ENCODE measurements at places on chromosomes 11 and 22. TPM values are rescaled to one million over a fixed set of nuclear protein-coding genes. Genes with fewer than 3 reads are reported as not detected.

Gene POU2AF1
- polyA plus RNA-seq: not detected

Gene NOX4
- 4.7 TPM for polyA plus RNA-seq

Gene IGLL1
- polyA plus RNA-seq: not detected

Gene WNT7B
- not detected for polyA plus RNA-seq

Gene GAL3ST1
- polyA plus RNA-seq: 0.75 TPM

Gene CRYAB
- polyA plus RNA-seq: 9,689 TPM

Gene NCR3LG1
- polyA plus RNA-seq: 0.75 TPM

Gene OR51B5
- 0.14 TPM for polyA plus RNA-seq

Gene TENM4
- 0.41 TPM for polyA plus RNA-seq

- DNase-seq: peak; percentile 33
Observed at GRCh38 chr22:49099496-49100124, 728.1 kb downstream of the BRD1 start.

DNA sequence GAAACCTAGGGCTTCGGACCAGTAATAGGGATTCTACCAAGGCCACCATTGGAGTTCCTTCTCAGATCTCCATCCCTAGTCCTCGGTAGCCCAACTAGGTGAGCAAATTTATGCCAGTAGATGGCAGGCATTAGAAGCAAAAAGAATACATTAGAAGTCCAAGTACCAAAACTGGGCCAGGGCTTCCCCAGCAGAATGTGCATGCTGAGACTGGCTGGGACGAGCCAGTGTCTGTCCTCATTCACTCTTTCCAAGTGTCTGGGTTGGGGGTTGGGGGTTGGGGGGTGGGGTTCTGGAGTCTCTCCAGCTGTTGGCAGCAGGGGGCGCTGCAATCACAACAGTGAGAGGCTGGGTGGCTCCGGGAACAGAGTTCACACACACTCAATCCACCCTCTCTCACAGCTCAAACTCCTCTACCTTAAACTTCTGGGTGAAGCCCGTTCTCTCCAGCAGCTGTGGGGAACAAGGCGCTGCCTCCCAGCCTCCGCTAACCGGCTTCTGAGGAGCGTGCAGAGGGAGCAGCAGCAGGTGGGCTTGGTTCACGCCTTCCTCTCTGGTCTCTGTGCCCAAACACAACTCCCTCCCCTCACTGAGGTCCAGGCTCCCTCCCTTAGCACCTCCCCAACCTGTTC is 57.5 kb downstream of the BTG4 start:
- no peak for DNase-seq

- no peak for DNase-seq
Observed at GRCh38 chr11:118086913-118087768, at the start of gene SMIM35. TSS of gene SMIM35 (minus strand) at chr11:118086963. CDS start at chr11:118086757, 206 bp downstream.

- no peak for DNase-seq
Observed at GRCh38 chr11:63564056-63564774, 1.0 kb upstream of the PLAAT2 start.

DNA sequence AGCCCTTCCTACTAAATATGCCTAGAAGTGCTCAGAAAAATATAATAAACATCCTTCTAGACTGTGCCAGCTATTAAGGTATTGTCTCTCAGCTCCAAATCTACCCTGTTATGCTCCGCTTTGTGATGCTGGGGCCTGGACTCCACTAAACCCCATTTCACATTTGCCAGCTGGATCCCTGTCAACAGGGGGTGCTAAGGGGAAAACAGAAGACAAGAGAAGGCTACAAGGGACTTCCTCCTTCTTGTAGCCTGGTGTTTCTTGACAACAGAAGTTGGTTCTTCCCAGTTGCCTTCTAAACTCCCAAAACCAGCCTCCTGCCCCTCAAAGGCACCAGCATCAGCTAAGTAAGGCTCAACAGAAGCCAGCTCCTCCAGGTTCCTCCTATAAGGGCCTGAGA is 5.2 kb downstream of the NUMA1 start:
- DNase-seq: no peak

GRCh38 chr22:42648368-42649245 is 585 bp downstream of the CYB5R3 start:
- peak; percentile 74 for DNase-seq

DNA sequence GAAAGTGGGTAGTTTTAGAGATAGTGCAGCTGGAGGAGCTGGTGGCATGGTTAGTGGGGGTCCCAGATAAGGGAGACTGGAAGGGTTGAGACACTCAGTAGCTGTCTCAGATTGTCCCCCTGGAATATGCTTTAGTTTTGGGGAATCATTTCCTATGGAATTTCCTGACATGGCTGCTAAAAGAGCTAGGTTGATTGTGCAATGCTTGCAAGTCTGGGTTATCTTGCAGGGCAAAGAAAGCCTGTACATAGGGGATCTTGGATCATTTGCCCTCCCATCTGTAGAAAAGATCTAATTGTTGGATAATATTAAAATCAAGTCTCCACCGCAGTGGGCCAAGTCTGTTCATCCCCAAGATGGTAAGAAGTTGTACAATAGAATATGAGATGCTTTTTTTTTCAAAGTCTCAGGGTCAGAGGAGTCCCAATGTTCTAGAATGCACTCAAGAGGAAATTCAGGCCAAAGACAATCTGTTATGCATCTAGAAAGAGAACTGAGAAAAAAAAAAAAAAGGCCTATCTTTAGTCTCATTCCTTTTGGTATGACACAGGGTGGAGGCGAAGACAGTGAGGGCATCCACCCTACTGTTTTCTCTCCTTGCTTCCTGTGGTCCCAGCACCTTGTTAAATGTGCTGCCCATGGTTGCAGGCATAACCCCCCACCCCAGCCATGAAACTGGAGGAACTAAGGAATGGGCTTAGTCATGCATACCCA is 20.2 kb downstream of the MS4A6E start:
- no peak for DNase-seq

DNA sequence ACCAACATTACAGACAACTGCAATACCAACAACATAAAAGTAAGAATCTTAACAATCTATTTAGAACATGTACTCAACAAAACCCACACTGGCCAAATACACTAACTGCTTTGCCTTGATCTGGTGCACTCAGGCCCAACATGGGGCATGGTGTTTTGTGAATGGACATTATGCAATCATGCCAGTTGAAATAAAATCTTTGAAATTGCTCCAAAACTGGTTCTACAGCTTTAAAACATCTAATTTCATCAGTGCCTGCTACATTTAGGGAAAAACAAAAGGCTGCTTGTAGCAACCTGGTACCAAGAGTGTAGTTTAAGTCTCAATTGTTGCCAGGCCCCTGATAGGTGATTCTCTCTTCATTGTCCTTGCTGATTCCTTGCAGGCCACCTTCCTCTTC is 3.3 kb upstream of the CTR9 start:
- DNase-seq: no peak

DNA sequence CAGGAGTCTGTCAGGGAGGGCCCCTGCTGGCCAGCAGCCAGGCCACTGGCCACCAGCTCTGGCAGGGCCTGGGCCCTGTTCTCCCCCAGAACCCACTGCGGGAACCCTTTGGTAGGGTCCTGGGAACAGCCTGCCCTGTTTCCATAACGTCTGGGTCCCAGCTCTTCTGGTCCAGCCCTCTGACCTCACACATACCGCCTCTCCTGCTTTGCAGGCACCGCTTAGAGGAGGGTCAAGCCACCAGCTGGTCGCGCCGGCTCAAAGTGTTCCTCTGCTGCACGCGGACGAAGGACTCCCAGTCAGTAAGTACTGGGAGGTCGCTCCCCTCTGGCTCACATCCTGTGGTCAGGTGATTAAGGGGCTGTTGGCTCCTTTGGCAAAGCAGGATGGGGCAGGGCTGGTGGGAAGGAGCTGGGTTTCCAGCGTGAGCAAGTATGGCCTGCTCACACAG is 26.6 kb upstream of the MYRF start:
- peak; percentile 74 for DNase-seq

DNA sequence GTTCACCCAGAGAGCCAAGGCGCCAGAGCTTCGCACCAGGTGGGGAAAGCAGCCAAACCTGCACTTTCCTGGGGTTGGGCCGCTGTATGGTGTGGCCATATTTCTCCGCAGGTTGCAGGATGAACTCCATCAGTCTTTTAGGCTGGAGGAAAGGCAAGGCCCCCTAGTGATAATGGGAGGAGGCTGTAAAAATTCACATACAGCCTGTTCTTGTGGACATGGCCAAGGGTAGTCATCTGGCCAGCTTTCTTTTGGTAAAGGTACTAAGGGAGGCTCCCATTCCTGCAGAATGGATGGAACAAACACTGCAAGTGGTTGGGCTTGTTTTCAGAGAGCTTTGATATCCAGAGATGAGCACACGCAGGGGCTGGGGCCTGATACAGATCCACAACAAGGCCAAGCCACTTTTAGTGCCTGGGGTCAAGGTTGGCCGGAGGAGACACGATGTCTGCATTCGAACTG is 29.6 kb downstream of the C22orf31 start:
- DNase-seq: no peak

DNA sequence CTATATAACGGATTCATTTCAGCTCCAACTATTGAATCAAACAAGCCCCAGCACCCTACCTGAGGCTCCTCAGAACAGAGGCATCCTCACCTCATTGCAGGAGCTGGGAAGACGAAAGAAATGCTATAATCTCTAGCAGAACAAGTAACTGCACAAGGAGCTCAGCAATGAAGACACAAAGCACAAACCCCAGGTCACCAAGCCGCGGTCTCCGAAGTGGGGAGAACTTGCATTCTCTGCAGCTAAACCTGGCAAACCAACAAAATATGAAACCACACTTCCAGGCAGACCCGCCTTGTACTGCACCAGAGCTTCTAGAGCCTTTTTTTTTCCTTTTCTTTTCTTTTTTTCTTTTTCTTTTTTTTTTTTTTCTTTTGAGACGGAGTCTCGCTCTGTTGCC is 21.8 kb upstream of the CD5 start:
- no peak for DNase-seq

- DNase-seq: no peak
Observed at GRCh38 chr11:36016263-36016662, 72.4 kb downstream of the LDLRAD3 start.

- DNase-seq: no peak
Observed at GRCh38 chr11:28209906-28210305, 101.7 kb downstream of the METTL15 start.

Measured in right cardiac atrium (tissue), 5 donors.